Small intestine (tissue), 16 donors: ENCODE measurements at places on chromosomes 11 and 22.

- DNase-seq, result peak; percentile 81
These were observed 8.9 kb downstream of the ZNRF3 start for GRCh38 chr22:28892175-28892731.

- peak; percentile 36 for DNase-seq
These were observed 68.4 kb downstream of the CCDC34 start for GRCh38 chr11:27294654-27295053.

GRCh38 chr11:113385749-113386148 lies 1.8 kb upstream of the ANKK1 start:
- no peak for DNase-seq

DNA sequence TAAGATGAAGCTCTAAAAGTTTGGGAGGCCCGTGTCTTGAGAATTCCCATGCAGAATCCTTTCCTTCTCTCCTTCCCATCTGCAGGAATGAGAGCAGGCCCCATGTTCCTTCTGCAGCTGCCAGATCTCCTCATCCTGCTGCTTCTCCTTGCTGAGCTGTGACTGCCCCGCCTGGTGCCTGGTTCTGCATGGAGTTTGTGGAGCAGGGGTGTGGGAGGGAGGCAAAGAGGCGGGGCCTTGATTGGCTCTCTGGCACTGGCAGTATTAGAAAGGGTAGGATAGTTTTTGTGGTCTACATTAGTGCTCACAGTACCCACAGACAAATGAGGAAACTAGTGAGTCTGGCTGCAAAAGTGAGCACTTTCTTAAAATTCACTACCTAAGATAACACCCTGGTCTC lies 91.1 kb upstream of the CLPB start:
- DNase-seq, result no peak

GRCh38 chr11:99960536-99960935 lies 726.6 kb upstream of the ARHGAP42 start:
- no peak for DNase-seq

GRCh38 chr11:6405052-6405667 lies 13.7 kb downstream of the APBB1 start:
- DNase-seq, result no peak

GRCh38 chr11:128483211-128483788 lies 104.1 kb downstream of the ETS1 start:
- no peak for DNase-seq

GRCh38 chr11:111510311-111510710 lies 1.9 kb downstream of the BTG4 start:
- DNase-seq, result no peak

- peak; percentile 85 for DNase-seq
These were observed 7.2 kb downstream of the ARSA start for GRCh38 chr22:50620593-50621355.

DNA sequence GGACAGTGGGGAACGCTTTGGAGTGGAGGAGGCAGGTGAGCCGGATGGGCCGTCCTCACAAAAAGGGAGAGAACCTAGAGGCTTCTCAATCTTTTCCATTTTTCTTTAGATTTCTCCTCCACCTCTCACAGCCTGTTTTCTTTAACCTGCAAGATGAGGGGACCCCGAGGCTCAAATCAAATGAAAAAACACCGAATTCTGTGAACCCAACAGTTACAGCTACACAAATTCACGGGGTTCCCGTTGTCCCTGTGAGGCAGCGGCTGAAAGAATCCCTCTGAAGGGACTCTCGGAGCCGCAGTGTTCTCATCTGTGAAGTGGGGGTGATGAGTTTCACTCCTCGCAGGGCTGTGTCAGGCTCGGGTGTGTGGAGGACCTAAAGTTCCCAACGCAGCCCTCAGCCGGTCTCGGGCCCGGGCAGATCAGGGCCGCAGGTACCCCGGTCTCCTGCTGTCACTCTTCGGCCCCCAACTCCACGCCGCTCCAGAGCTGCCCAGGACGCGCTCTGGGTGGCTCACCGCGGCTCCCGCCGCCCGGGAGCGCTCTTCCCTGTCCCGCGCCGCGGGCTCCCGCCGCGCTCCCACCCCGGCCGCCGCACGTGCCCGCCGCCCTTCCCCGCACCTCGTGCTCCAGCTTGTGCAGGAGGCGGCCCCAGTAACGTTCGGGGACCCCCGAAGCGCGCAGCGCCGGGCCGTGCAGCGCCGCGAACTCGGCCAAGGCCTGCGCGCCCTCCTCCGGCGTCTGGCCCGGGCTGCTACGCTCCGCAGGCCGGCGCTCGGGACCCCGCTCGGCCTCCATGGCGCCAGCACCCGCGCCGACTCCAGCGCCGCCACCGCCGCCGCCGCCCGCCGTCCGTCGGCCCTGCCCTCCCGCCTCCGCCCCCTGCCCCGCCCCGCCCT lies at the start of gene TTLL12:
TSS of gene TTLL12 (minus strand) at position 863 of the 899 bp plus-strand sequence. CDS start at position 798, 65 bp downstream.
- peak; percentile 45 for DNase-seq
